Activated CD8-positive, alpha-beta memory T cell treated with anti-CD3 and anti-CD28 coated beads, Interleukin-2, amount 10 ng/mL, durations not matched to agents 7 days and 5 days (primary cell): ENCODE measurements at places on chromosomes 6 and 20. TPM values are rescaled to one million over a fixed set of nuclear protein-coding genes. Genes with fewer than 3 reads are reported as not detected.

LTV1 gene
- total RNA-seq: 35.7 TPM

C20orf173 gene
- total RNA-seq: not detected

DNA sequence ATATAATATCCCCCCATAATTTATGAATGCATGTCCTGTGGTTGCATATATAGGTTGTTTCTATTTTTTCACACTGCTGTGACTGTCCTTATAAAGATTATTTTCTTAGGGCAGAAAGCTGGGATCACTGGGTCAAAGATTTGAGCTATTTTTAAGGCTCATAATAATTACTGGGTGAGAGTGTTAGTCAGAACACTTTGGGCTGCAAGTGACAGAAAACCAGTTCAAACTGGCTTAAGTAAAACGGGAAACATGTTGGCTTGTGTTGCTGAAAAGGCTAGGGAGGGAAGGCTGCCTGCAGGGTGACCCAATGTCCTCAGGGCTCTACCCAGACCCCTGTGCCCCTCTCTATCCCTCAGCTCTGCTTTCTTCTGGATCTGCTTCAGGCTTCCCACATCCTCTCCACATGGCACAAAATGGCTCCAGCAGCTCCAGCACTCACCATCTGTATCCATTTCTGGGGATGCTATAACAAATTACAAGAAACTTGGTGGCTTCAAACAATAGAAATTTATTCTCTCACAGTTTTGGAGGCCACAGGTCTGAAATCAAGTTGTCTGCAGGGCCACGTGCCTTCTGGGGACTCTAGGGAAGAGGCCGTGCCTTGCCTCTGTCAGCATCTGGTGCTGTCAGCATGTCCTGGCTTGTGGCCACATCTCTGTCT, 33.1 kb upstream of the MLN start:
- DNase-seq: no peak
- no peak overlapping the region for H3K27ac ChIP-seq
- H3K4me1 ChIP-seq: peaks cover 29% of the 10 kb centered on the region

ABCC10 gene
- 59.6 TPM for total RNA-seq

- DNase-seq: no peak
- H3K4me1 ChIP-seq: peaks cover 34% of the 10 kb centered on the region
- H3K4me3 ChIP-seq: peak overlapping the region; percentile 92
Observed at GRCh38 chr6:43058531-43058930, 703 bp downstream of the MRPL2 start.

STX11 gene
- total RNA-seq: 26.5 TPM

ARFGEF3 gene
- 0.15 TPM for total RNA-seq

GRCh38 chr20:2244523-2244922, 51.3 kb upstream of the TGM3 start:
- no peak overlapping the region for H3K27ac ChIP-seq
- no peaks in the 10 kb centered on the region for H3K4me1 ChIP-seq
- H3K36me3 ChIP-seq: no peaks in the 10 kb centered on the region
- peaks cover 20% of the 10 kb centered on the region for H3K27me3 ChIP-seq
- no peak overlapping the region for H3K4me3 ChIP-seq

PRKN gene
- total RNA-seq: not detected

SPTLC3 gene
- total RNA-seq: 1.2 TPM

- no peak overlapping the region for H3K27ac ChIP-seq
- no peak overlapping the region for H3K4me3 ChIP-seq
- H3K36me3 ChIP-seq: no peaks in the 10 kb centered on the region
- peaks cover 3% of the 10 kb centered on the region for H3K27me3 ChIP-seq
- peaks cover 3% of the 10 kb centered on the region for H3K4me1 ChIP-seq
Observed at GRCh38 chr20:7853493-7853892, 86.8 kb downstream of the HAO1 start.

DNA sequence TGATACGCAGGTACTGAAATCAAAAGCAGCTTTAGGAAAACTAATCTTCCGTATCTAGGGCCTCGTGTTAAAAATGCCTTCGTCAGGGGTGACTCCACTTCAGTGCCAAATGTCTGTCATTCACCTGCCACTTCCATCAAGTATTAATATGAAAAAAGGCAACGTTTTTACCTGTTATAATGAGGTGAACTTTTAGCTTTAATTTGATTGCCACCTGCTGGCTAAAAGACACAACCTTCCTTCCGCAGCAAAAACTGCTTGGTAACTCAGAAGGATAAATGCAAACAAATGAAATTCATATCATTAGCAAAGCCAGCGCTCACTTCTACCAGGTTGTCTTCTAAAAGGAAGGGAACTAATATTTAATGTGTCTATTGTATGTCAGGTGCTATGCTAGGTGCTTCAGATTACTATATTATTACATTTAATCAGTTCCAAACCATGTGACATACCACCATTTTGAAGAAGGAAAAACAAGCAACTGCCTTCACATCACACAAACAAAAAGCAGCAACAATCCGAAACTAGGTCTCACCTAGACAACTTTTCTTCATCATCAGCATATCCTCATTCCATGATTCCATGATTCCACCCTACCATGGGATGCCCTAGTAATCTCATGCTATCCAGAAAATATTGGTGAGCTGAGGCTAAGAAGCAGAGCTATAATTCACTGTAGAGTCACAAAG, 20.6 kb upstream of the ARHGAP18 start:
- no peak overlapping the region for H3K4me3 ChIP-seq
- DNase-seq: peak; percentile 54
- peak overlapping the region; percentile 74 for H3K27ac ChIP-seq
- peaks cover 1% of the 10 kb centered on the region for H3K36me3 ChIP-seq

ENPP3 gene
- 0.93 TPM for total RNA-seq

NNAT gene
- not detected for total RNA-seq

NKAIN2 gene
- total RNA-seq: not detected

- H3K4me1 ChIP-seq: peaks cover 8% of the 10 kb centered on the region
- H3K27ac ChIP-seq: no peak overlapping the region
- no peaks in the 10 kb centered on the region for H3K36me3 ChIP-seq
Observed at GRCh38 chr6:118751072-118751471, 99.7 kb upstream of the CEP85L start.
